C1 segment of cervical spinal cord (tissue), 14 donors: ENCODE measurements at places on chromosomes 16 and 17.

DNA sequence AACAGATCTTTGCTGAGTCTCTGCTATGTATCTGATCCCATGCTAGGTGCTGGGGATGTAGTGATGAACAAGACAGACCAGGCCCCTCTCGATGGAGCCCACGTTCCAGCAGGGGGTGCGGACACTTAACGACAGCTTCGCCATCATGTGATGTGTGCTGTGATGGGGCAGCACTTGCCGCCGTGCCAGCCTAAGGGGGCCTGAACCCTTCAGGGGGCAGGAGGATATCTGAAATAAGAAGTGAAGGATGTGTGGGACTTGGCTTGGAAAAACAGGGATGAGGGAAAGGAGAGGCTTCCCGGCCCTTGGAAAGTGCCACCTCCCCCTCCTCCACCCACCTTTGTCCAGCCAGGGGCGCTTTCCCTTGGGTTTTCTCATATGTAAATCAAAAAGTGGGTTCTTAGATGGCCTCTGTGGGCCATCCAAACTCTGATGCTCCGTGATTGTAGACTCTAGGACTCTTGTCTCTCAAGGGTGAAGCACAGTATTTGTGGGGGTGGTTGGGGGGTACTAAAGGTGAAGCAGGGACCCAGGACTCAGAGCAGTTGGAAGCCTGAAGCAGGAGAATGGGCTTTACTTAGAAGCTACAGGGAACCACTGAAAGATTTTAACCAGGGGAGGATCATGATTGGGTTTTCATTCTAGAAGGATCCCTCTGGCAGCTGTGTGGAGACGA is 4.0 kb upstream of the DLX3 start:
- DNase-seq: no peak

DNA sequence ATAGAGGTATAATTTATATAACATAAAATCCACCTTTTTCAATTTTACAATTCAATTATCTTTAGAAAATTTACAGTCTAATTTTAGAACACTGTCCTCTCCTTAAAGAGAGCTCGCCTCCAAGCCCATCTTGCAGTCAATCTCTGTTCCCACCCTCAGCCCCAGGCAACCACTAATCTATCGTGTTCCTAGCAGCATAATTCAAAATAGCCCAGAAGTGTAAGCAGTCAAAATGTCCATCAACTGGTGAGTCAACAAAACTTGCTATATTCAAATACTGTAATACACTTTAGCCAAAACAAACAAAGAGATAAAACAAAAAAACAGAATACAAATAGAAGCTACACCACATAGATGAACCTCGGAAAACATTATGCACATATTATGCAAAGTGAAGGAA is 1006.8 kb upstream of the EEF2KMT start:
- DNase-seq: no peak

- DNase-seq: no peak
These were observed 1.1 kb downstream of the GAS7 start for GRCh38 chr17:10197362-10197720.

GRCh38 chr17:50076591-50077235 is 18.4 kb upstream of the PDK2 start:
- no peak for DNase-seq

GRCh38 chr17:333626-334396 is 18.8 kb downstream of the RPH3AL start:
- peak; percentile 81 for DNase-seq

DNA sequence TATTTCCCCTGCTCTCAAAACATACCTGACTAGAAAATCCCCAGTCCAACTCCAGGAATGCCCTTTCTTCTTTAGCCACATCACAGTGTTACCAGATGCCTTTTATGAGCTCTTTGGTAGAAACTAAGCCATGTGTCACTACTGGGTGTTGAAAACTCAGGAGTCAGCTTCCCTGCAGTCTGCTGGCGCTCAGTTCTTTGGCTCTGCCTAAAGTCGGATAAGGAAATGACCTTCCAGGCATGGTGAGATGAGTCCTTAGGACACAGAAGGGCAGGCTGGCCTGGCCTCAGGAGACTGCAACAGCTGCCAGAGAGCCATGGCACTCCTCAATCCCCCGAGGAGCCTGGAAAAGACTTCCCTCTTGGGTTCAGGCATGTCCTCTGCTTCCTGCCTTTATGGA is 89.1 kb downstream of the CDH13 start:
- DNase-seq: no peak
